GM04503 (cell line): ENCODE measurements at places on chromosomes 6 and 20.

DNA sequence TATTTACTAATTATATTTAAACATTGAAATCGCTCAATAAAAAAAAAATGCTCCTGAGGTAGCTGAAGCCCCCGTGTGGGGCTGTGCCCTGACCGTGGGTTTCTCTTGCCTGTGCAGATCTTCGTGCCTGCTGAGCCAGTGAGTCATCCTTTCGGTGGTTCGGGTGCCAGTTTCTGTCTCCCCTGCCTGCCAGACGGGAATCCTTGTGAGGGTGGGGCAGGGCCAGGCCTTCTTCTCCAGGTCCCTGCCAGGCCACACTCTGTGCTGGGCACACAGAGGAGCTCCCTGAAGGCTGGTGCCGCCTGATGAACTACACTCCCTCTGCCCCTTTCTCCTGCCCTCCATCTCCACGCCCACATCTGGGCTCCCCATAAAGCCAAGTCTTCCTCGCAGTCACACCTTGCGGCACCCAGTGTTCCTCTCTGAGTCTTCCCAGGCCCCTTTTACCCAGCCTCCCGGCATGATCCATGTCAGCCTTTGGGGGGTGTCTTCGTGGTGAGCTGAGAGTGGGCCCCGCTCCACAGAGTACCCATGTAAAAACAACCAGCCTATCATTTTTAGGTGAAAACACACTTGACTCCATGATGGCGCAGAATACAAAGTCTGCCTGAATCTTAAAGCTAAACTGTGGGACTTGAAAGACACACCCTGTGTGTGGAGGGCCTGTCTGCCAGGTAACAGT is 19.3 kb downstream of the FGD2 start:
- no peak for DNase-seq

- no peak for DNase-seq
Observed at GRCh38 chr20:10784554-10785183, 110.9 kb upstream of the JAG1 start.

DNA sequence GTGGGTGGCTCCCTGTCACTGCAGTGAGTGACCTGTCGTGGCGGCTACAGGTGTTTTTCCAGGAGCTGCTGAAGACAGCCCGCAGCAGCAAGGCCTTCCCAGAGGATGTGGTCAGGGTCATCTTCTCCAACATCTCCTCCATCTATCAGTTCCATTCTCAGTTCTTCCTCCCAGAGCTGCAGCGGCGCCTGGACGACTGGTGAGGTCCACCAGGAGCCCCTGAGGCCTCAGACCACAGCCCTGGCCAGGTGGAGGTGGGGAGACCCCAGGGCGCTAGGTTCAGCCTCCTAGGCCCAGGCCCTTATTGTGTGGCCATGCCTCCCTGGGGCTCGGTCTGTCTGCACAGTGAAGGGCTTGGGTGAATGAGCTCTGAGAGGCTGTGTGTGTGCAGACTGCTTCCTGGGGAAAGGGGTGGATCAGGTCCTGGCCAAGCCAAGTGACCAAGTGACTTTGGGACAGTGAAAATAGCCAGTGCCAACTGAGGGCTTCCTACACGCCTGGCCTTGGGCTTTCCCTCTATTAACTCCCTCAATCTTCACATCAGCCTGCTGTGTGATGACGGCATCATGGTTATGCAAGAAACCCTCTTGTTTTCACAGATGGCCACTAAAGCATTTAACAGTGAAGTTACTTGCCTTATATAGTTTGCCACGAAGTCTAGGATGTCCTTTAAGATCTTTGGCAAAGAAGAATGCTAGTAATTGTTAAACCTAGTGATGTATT is 6.4 kb downstream of the FGD2 start:
- DNase-seq = peak; percentile 33

DNA sequence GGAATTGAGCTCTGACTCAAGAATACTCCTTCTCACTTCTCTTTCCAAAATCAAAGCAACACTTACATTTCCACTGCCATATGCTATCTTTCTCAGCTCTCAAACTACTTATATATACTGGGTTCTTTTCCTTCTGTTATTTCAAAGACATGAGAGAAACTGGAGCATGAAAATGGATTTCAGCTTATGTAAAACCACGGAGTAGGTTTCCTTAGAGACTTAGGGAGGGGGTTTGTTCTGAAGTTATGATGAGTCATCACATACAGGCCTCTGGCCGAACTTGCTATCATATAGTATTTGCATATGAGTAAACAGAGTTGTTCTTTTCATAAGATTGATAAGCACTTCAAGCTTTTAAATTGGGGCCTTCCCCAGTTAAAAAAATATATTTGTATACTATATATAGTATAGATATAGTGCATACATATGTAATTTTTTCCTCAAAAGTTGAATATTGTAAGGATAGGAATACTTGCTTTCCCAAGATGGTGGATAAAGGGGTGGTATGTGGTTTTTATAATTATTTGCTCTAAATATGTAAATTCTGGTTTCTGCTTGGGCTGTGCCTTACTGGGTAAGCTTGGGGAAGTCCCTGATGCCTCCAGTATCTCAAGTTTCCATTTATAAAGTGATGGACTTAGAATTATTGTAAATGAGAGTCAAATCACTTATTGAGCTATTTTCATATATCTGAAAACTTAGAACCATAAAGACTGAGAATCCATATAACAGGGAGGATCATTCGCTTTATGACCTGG is 273.9 kb downstream of the RFPL4B start:
- DNase-seq = no peak

GRCh38 chr20:63735859-63736718 is at the start of gene LIME1:
LIME1 (plus strand) TSS chr20:63736664; CDS start chr20:63737550, 886 bp downstream.
- no peak for DNase-seq

GRCh38 chr6:6436946-6437345 is 116.5 kb upstream of the F13A1 start:
- DNase-seq = no peak

DNA sequence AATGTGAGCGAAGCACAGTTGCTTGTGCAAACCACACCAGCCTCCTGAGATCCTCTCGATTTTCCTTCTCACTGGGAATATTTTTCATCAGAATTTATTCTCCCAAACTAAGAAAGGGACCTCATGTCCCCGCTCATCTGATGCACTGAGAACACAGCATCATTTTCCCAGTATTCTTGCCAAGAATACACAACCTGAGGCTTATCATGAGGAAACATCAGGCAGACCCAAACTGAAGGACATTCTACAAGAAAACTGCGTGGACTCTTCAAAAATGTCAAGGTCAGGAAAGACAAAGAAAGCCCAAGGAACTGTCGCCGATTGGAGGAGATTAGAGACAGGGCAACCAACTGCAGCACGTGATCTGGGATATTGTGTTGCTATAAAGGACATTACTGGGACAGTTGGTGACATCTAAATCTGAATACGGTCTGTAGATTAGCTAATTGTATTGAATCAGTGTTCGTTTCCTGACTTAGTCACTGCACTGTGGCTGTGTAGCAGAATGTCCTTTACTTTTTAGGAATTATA is 72.3 kb downstream of the SNX5 start:
- DNase-seq = no peak

GRCh38 chr20:38889050-38889449 is 37.2 kb upstream of the FAM83D start:
- no peak for DNase-seq

DNA sequence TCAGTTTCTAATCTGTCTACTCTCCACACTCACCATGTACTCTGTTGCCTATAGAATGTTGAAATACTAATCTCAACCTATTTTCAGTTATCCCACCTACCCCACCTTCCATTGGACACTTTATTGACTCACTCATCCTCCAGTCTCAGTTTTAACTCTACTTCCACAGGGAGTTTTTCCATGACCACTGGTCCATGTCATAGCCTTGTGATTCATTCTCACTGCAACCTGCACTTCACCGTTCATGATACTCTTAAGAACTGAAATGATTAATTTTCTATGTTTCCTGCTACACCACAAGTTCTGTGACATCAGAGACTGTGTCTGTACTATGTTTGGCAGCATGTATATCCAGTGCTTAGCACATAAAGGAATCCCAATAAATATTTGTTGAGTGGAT is 122.8 kb upstream of the HSF2 start:
- DNase-seq = no peak

DNA sequence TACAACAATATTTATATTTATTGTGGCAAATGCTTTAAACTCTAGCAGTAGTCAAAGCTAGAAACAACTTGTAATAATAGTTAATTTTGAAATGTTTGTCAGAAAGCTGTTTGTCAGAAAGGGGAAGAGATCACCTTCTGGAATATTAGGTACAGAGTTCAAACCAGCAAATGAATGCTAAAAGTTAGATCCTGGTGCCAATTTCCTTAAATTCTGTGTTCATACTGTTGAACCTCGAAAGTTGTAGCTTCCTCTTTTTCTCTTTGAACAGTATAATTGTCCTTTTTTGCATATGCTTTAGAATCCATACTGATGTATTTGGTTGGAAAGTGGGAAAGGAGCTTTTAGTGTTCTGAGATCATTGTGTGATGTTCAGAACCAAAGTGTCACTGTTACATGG is 22.4 kb downstream of the ITCH start:
- DNase-seq = no peak

- DNase-seq = no peak
Observed at GRCh38 chr20:62818592-62819493, 2.0 kb downstream of the COL9A3 start.

DNA sequence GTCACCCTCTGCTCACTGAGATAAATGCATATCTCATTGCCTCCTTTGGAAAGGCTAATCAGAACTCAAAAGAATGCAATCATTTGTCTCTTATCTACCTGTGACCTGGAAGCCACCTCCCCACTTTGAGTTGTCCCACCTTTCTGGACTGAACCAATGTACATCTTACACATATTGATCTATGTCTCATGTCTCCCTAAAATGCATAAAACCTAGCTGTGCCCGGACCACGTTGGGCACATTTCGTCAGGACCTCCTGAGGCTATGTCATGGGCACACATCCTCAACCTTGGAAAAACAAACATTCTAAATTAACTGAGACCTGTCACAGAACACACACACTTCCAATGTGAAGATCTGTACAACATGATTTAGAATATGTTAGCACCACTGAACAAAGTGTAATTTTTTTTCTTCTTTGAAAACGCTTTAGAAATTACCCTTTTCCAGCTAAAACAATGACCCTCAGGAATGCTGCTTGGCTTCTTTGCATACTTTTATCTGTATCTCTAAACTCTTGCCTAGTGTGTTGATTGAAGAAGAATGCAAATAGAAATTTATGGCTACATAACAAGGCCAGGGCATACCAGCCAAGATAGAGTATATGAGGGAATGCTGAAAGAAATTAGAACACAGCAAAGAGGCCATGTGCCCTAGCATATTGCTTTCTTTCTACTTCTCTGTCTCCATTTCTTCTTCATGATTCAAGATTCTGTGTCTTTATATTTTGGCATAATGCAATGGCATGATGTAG is 84.6 kb upstream of the DST start:
- peak; percentile 72 for DNase-seq

- no peak for DNase-seq
Observed at GRCh38 chr20:21189761-21190523, 64.1 kb downstream of the KIZ start.

DNA sequence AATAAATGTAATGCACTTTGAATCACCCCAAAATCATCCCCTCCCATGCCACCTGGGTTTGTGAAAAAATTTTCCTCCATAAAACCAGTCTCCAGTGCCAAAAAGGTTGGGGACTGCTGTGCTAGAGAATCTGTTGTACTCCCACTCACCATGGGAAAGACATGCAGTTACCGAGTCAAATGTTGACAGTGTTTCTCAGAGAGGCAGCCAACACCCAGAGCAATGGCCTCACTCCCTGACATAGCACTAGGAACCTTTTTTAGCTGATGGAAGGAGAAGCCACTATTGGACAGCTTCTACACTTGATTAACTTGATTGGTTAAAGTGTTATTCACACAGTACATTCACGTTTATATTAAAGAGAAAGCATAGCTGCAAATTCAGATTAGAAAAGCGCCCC is 59.8 kb upstream of the MANEA start:
- DNase-seq = no peak

GRCh38 chr6:149317644-149318571 is at the start of gene TAB2:
TAB2 (plus strand) TSS chr6:149317712; CDS start chr6:149369998, 52,286 bp downstream.
- no peak for DNase-seq

GRCh38 chr20:3864518-3864917 is 17.9 kb downstream of the MAVS start:
- no peak for DNase-seq
